ENCODE measurements at places on chromosomes 3 and 15.
A peak's percentile ranks its signal among the peaks of the same experiment; 100 is the strongest.

GRCh38 chr15:39188930-39189329 is 391.9 kb upstream of the THBS1 start:
- peak; percentile 87 for DNase-seq

DNA sequence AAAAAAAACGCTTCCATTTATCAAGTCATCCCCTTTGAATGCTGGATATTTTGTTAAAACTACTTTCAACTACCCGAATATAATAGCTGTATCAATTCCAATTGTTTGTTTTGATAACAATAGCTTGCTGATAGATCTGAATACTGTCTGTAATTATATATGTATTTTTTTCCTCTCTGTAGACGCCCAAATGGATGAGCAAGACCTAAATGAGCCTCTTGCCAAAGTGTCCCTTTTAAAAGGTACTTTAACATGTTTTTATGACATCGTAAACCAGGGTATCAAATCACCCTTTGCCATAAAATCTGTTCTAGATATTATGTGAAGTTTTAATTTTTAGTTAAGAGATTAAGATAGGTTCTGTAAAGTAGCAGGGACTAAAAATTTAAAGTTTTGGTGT is 111.5 kb upstream of the FLNB start:
- no peak for DNase-seq

DNA sequence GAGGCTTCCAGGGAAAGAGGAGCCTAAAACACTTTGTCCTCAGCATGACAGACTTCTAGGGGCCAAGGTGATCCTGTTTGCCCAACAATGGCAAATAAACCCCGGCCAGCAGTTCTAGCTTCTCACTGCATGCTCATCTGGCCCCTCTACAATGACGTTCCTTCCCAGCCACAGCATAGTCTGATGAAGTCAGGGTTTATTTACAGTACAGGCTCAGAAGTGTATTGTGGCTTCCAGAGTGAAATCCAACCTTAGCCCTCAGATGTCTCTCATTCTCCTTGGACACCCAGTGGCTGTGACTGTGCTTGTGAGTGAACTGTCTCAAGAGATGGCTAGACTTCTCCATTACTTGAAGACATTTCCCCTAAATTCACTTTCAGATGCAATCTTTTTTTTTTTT is 40.8 kb downstream of the BFSP2 start:
- DNase-seq = no peak

GRCh38 chr3:153679714-153680113 is 441.5 kb upstream of the ARHGEF26 start:
- no peak for DNase-seq

DNA sequence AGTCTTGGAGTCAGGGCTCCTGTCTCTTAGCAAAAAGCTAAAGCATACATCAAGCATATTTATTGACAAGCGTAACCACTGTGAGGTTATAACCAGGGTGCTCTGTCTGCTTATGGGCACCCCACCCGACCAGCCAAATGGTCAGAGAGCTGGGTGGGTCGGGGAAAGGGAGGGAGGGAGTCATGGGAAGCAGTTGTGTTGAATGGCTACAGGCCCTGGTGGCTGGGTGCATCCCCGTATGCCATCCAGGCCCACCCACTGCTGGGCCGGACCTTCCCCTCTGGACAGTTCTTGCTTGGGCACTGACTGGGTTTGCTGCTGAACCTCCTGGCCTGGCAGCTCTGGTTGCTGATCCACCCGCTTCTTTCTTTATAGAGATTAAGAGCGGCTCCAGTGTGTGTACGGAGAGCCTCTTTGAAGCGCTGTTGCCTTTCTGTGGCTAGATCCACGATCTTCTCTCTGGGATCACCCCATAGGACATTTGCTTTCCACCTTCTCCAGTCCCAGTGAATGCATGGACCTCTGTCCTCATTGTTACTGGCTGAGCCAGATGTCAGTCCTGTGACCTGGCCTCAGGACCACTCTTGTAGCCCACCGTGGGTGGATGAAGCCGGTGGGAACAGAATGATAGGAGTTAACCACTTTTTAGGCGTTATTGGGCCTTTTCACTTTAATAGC is 59.6 kb downstream of the SMAD3 start:
- no peak for DNase-seq
